HS-27A (cell line): ENCODE measurements at places on chromosomes 7 and 10.

- DNase-seq: no peak
Measured at GRCh38 chr10:101835362-101835761, 8.2 kb downstream of the KCNIP2 start.

DNA sequence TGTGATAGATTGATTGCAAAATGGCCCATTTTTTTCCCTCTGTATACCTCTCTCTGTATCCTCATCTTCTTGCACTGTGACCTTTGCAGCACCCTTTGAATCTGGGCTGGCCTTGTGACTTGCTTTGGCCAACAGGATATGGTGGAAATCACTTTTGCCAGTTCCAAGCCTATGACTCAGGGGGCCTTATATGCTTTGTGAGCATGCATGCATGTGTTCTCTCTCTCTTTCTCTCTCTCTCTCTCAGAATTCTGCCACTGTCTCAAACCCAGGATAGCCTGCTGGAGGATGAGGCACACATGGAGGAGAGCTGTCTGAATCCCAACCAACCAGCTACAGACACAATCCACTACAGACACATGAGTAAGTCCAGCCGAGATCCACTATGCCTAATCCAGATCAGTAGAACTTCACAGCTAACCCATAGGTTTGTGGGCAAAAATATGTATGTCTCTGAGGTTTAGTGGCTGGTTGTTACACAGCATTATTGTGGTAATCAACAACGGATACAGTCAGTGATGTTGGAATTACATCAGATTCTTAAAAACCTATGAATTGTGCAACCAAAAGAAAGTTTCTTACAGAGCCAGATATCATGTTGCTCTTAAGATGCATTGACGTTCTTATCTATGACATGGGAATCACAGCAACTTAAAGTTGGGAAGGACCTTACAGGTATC, 41.8 kb upstream of the ABCB4 start:
- DNase-seq: no peak

DNA sequence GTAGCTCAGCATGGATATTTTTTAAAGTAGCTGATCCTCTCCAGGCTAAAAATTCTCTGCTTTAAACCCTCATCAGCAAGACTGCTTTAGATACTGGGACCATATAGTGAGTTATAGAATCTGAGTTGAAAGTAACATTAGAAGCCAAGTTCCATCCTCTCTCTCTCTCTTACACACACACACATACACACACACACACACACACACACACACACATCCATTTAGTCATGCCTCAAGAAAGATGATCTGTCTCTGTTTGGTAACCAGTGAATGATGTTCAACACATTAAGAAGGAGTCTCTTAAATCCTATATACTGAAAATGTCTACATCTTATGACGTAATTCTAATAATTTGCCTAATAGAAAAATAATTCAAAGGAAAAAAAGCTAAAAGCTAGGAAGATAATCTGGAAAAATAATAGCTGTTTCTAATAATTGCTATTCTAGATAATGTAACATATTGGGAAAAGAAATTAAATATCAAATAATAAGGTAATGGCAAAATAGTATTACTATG, 16.9 kb upstream of the ATP6V0A4 start:
- no peak for DNase-seq

DNA sequence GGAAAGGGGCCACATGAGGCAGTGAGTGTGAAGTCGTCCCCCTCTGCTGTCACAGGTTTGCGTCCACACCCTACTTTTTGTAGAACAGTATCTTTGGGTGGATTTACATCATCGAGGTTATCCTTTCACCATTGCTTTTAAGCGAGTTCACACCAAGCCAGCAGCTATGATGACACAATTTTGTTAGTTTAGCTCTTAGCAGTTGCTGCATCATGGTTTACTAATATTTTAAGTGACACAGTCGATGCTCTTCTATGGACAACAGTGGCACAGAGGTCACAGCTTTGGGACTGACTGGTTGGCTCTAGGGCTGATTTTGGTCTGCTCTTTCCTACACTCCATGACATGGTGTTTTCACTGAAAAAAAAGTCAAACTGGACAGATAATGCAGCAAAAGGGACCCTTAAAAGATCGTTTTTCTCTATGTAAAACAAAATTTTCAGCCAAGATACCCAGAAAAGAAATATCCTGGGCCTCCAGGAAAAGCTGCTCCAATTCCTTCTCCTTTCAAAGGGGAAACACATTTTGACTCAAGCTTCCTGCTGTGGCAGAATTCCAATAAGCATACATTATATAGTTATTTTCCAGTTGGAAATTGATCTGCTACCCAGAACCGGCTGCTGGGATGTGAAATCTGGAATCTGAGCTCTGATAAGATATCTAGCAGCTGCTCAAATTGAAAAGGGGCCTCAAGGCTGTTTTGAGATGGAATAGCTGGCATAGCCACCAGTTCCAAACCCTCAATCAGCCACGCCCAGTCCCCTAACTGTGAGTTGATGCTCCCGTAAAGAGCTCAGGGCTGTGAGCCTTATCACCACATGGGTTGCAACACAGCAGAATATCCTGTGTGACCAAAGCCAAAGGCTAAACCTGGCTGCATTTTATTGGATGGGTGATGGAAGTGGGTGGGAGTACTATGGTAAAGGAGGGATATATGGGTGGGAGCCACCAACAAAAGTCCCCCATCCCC, 114.2 kb downstream of the SMURF1 start:
- no peak for DNase-seq

- DNase-seq: no peak
Measured at GRCh38 chr7:10731253-10731773, 242.4 kb upstream of the PHF14 start.

GRCh38 chr10:104327745-104328645, 10.3 kb downstream of the ITPRIP start:
- no peak for DNase-seq

- DNase-seq: no peak
Measured at GRCh38 chr10:132812520-132812919, 26.6 kb upstream of the NKX6-2 start.

DNA sequence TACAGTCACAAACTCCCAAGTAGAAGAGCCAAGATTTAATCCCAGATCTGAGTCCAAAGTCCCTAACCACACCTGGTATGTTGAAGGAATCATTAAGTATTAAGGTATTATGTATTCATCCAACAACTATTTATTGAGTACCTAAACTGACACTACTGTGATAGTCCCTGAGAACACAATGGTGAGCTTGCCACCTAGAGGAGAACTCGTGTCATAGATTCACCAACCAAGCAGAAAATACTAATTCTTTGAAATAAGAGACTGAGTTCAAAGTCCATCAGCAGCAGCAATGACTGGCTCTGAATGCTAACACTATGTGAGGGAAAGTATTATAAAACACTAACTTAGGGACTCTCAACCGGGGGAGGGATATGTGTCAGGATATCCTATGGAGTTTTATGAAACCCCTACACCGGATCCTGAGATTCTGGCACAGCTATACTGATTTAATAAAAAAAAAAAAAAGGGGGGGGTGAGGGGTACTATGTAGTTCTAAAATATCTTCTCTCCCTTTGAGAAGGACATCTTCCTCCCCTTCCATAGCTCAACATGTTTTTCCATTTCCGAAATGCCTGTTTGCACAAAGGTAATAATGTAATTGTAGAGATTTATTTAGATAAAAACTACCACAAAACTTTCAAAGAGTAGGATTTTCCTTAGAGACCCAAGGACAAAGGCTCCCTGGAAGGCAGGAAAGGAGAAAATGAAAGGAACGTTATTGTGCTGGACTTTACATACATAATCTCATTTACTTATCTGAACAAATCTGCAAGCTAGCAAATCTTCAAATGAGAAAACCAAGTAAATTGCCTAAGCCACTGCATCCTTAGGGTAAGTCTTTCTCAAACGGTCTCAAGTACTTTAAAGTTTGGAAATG, 1.6 kb downstream of the NCOA4 start:
- no peak for DNase-seq

DNA sequence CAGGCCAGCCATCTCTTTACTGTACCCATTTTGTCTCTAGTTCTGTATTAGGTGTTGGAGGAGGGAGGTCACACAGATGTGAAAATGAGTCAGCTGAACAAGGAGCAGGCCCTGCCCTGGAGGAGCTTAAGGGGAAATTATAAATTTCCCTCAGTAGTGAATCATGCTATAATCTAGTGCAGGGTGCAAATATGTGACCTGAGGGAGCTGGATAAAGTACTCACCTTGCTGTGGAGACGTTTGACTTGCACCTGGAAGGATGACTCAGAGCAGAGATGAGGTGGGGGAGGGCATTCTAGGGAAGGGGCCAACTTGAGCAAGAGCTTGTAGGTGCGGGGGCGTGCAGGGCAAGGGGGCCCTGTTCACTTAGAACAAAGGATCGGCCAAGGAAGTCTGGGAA, 610.6 kb downstream of the SDK1 start:
- DNase-seq: no peak
